ENCODE measurements at places on chromosomes 2 and 18. TPM values are rescaled to one million over a fixed set of nuclear protein-coding genes. Genes with fewer than 3 reads are reported as not detected.

GRCh38 chr2:160050147-160050546 lies 12.3 kb downstream of the PLA2R1 start:
- no peak overlapping the region for H3K4me3 ChIP-seq
- H3K36me3 ChIP-seq: no peaks in the 10 kb centered on the region
- no peak overlapping the region for H3K27ac ChIP-seq
- DNase-seq: no peak
- H3K27me3 ChIP-seq: peaks cover 21% of the 10 kb centered on the region

Gene IL36A
- not detected for total RNA-seq

Gene NEURL3
- 0.87 TPM for total RNA-seq

GRCh38 chr2:217466104-217466503 lies 536.7 kb downstream of the TNS1 start:
- no peak overlapping the region for H3K4me3 ChIP-seq
- H3K27me3 ChIP-seq: no peaks in the 10 kb centered on the region
- DNase-seq: no peak
- H3K27ac ChIP-seq: no peak overlapping the region

- no peaks in the 10 kb centered on the region for H3K27me3 ChIP-seq
- no peak overlapping the region for H3K27ac ChIP-seq
- no peak for DNase-seq
- H3K4me3 ChIP-seq: no peak overlapping the region
- no peaks in the 10 kb centered on the region for H3K4me1 ChIP-seq
These were observed 12.3 kb upstream of the ASNSD1 start for GRCh38 chr2:189648846-189649509.

Gene CPSF3
- total RNA-seq: 77.5 TPM

GRCh38 chr18:3148930-3149535 lies 70.7 kb downstream of the MYOM1 start:
- peaks cover 6% of the 10 kb centered on the region for H3K4me1 ChIP-seq
- H3K4me3 ChIP-seq: no peak overlapping the region
- DNase-seq: no peak
- no peak overlapping the region for H3K27ac ChIP-seq
- H3K36me3 ChIP-seq: no peaks in the 10 kb centered on the region

DNA sequence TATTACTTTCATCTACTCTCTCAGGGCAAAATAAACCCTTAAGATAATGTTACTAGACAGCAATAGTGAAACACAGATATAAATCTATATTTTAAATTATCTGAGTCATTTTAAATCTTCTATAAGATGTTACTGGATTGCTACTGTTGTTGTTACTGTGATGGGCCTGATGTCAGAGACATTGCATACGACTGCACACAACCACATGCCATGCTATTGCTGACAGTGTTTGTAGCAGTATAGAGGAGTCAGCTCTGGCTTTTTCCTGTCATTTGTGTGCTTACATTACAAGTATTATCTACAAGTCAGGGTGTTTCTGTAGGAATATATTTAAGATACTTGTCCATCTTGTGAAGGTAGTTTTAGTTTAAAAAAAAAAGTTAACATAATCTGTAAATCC lies 63.9 kb downstream of the CCDC148 start:
- DNase-seq: no peak
- H3K4me1 ChIP-seq: peaks cover 8% of the 10 kb centered on the region
- H3K4me3 ChIP-seq: no peak overlapping the region
- peaks cover 3% of the 10 kb centered on the region for H3K36me3 ChIP-seq
- peaks cover 13% of the 10 kb centered on the region for H3K27me3 ChIP-seq
- no peak overlapping the region for H3K27ac ChIP-seq

GRCh38 chr2:147109291-147109690 lies 735.5 kb upstream of the ACVR2A start:
- no peaks in the 10 kb centered on the region for H3K27me3 ChIP-seq
- H3K36me3 ChIP-seq: no peaks in the 10 kb centered on the region
- no peak overlapping the region for H3K4me3 ChIP-seq
- H3K4me1 ChIP-seq: no peaks in the 10 kb centered on the region

Data from activated CD4-positive, alpha-beta memory T cell treated with anti-CD3 and anti-CD28 coated beads for 36 hours (primary cell).